ENCODE measurements at places on chromosomes 6 and 20. TPM values are rescaled to one million over a fixed set of nuclear protein-coding genes. Genes with fewer than 3 reads are reported as not detected.
A peak's percentile ranks its signal among the peaks of the same experiment; 100 is the strongest.

DNA sequence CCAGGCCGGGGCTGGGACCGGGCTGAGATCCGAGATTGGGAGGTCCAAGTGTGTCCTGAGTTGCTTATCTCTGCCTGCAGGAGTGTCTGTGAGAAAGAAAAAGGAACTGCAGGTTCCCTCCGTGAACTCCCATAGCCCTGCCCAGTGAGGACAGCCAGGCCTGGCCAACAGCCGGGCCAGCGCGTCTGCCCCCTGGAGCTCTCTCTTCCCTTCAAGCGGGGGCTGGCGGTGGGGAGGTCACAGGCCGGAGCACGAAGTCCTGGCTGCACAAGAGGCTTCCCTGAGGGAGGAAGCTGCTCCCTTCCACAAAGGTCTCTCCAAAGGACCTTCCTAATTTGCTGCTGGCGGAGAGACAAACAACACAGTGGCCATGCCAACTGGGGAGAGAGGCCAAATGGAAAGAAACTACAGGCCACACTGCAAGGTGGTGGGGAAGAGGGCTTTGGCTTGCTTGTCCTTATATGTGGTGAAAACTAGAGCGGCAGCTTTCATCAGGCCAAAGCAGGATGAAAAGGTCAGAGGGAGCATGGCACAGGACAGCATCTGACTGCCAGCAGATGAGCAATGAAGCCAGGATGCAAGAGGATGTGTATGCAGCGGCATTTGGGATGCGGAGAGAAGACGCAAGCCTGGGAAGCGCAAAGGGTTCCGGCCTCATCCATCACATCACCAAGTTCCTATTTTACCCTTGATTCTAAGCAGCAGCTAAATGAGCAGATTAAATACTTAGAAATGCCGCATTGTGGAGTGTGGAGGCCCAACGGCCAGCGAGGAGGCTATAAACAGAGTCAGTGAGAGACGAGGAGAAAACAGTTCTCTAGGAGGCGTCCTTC, 260.0 kb downstream of the ERMARD start:
- DNase-seq, result peak; percentile 63

GRCh38 chr6:166251655-166252054, 56.5 kb downstream of the PRR18 start:
- no peak for DNase-seq

GRCh38 chr20:53019464-53019863, 47.3 kb downstream of the TSHZ2 start:
- DNase-seq, result no peak

GRCh38 chr6:157380458-157380778, 572 bp upstream of the ZDHHC14 start:
- DNase-seq, result no peak

DNA sequence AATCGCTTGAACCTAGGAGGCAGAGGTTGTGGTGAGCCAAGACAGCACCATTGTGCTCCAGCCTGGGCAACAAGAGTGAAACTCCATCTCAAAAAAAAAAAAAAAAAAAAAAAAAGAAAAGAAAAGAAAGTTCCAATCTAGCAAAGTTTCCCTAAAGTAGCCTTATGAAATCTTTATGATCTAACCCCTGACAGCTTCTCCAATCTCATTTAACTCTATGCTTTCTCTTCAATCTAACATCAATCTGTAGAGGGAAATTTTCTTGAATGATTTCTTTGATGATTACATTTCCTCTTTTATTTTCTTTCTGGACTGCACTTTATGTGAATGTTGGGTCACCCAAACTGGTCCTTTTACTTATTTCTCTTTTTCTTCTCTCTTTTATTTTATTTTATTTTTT, 2.2 kb upstream of the SLC18B1 start:
- no peak for DNase-seq

DNA sequence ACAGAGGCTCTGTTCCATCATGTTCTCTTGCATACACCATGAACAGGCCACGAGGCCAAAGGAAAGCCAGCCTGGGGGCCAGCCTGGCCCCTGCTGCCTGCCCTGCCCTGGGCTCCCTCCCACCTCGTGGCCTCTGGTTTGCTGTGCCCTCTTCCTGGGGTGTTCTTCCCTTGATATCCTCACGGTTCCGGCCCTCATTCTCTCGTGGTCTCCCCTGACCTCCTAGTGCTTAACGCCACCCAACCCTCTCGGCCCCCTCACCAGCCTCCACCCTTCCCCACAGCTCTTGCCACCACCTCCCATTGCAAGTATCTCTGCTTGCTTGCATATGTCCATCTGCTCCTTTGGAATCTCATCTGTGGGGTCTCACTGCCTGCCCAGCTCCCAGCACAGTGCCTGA, 73.0 kb downstream of the GNAS-AS1 start:
- DNase-seq, result no peak

DNA sequence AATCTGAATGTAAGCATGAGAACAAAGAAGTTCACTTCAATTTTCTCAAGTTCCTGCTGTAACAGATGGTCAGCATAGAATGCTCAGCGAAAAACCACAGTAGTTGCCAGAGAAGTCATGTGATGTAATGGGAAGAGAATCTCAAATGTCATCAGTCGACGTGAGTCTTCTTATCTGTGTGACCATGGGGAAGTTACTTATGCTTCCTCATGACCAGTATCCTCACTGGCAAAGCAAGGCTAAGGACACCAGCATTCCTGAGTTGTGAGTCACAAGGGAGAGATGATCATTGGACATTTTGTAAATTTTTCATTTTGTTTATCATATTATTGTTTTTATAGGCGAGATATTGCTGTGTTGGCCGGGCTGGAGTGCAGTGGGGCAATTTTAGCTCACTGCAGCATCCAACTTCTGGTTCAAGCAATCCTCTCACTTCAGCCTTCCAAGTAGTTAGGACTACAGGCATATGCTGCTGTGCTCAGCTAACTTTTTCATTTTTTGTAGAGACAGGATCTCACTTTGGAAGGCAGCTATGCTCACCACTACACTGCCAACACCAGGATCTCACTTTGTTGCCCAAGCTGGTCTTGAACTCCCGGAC, 21.9 kb downstream of the SGK1 start:
- peak; percentile 49 for DNase-seq

DUSP15 gene
- total RNA-seq, result 4.7 TPM

ZC3H12D gene
- 2.4 TPM for total RNA-seq

HLA-DMB gene
- total RNA-seq, result 31.0 TPM

BYSL gene
- 24.6 TPM for total RNA-seq

JAG1 gene
- 161 TPM for total RNA-seq

NINL gene
- 11.3 TPM for total RNA-seq

CPNE5 gene
- total RNA-seq, result 3.6 TPM

All from ureter (tissue), 1 donor.